Fibroblast of skin of right biceps (primary cell): ENCODE measurements at places on chromosomes 1 and 21.
A peak's percentile ranks its signal among the peaks of the same experiment; 100 is the strongest.

DNA sequence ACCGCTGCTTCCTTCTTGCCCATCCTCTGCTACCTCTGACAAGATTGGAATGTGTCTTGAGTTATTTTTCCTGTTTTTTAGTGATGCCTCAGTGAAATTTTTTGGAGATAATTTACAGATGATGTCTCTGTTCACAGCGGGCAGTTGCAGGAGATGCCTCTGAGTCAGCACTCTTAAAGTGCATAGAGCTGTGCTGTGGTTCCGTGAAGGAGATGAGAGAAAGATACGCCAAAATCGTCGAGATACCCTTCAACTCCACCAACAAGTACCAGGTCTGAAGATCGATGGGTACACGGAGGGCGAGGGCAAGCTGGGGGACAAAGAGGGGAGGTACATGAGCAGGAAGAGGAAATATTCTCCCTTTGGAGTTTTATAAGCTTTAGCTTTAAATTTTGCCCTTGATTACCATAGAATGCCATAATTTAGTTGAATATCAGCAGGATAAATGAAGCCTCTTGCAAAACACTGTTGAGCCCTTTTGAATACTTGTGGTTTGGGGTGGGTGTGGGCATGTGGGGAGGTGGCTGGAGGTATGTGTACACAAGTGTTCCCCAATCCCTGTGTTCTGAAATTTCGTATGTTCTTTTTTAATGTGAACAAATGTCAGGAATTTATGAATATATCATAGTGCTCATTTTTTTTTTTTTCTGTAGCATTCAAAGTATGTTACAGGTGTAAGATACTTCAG is 19.8 kb downstream of the ATP1A1 start:
- no peak for DNase-seq

DNA sequence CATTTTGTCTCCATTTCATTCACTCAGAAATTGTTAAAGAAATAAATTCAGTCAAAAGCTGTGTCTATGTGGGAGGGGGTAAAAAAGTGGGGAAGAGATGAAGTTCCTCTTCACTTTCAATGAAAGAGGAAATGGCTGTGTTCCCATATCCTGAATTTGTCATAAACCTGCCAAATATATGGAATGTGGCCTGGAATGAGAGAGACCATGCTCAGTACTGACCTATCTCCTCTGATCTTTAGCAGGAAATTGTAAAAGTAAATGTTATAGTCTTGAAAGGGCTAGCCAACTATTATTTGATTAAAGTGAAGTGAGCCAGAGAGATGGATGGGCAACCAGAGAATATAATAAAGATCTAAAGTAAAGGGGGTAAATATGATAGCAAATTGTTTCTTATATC is 130.3 kb upstream of the C21orf91 start:
- DNase-seq, result no peak

- DNase-seq, result no peak
These were observed 3.7 kb upstream of the CDC14A start for GRCh38 chr1:100348549-100349144.

DNA sequence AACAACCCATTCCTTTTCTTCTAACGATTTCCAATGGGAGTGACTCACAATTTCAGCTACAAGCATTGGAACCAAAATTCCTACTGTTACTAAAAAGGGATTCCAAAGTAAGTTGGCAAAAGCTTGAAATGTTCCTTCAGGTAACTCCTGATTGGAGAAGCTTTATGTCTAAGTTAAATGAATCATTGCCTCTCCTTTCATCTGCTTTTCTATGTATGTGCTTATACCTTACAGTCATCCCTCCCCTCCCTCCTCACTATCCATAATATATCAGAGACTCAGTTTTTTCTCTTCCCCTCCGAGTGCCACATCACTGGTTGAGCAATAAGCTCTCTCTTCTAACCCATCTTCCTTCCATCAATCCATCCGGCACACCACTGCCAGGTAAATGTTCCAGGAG is 86.8 kb downstream of the TIAM1 start:
- no peak for DNase-seq

DNA sequence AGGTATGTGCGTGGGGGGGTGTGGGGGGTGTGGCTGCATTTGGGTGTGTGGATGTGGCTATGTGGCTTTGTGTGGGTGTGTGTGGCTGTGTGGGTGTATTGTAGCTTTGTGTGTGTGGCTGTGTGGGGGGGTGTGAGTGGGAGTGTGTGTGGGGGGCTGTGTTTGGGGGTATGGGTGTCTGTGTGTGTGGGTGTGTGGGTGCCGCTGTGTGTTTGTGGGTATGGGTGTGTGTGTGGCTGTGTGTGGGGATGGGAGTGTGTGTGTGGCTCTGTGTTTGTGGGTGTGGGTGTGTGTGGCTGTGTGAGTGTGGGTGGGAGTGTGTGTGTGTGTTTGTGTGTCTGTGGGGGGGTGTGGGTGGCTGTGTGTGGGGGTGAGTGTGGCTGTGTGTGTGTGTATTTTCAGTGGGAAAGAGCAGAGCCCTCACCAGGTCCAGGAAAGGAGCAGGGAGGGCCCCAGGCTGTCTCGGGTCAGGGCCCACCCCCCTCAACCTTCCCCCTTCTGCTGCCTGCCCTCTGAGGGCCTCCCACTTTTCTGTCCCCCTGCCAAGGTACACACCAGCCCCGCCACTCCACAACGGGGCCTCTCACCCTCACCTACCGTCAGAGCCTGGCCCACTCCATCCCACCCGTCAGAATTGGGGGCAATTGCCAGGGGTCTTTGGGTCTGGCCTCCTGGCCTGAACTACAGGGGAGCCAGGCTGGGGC is 1.9 kb upstream of the COL8A2 start:
- DNase-seq, result no peak

DNA sequence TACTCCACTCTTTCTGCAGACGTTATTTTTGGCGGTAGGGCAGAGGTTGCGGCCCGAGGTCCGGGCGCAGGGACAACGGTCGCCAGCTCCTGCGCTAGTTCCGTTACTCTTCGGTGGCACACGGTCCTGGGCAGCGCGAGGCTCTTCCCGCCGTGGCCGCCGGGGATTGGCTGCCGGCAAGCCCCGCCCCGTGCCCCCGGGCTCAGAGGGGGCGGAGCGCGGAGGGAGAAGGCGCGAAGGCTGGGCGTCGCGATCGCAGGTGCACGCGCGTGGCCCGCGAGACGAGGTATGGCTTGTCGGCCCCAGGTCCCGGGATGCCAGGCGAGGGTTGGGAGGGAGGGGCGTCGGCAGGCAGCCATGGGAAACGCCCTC is 518 bp upstream of the SHE start:
- DNase-seq, result no peak

GRCh38 chr1:10665226-10665625 is 131.2 kb downstream of the CASZ1 start:
- DNase-seq, result no peak

DNA sequence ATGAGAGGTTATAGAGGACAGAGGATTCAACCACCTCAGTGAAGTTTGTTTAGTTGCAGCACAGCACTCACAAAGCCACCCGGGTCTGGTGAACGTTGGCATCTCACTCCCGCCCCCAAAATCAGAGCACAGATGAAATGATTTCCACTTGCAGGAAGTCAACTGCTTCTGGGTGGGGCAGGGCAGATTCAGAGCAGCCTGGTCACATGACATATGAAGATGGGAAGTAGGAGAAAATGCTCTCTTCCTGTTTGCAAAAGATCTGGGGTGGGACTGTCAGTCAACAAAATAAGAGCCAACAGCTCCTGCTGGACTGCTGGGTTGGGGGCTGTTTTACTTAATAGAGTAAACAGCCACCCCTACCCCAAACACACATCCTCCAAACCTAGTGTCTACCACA is 43.2 kb downstream of the LRRC71 start:
- peak; percentile 6 for DNase-seq

DNA sequence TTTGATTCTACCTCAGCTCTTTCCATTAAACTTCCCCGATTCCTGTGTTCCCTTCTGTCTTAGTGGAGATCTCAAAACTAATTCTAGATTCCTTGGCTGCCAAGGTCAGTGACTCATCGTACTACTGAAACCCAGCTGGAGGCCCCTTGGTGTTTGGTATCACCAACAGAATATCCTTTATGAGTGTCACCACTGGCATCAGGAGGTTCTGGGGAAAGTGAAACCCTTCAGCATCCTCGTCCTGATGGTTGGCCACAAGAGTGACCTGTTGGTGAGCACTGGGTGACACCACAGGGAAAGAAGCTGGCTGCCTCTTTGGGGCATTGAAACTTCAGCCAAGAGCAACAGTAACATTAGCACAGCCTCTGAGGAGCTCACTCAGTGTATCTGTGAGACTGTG is 9.6 kb downstream of the RAB42 start:
- DNase-seq, result peak; percentile 89

- no peak for DNase-seq
These were observed 23.9 kb downstream of the ITSN1 start for GRCh38 chr21:33666153-33666552.

DNA sequence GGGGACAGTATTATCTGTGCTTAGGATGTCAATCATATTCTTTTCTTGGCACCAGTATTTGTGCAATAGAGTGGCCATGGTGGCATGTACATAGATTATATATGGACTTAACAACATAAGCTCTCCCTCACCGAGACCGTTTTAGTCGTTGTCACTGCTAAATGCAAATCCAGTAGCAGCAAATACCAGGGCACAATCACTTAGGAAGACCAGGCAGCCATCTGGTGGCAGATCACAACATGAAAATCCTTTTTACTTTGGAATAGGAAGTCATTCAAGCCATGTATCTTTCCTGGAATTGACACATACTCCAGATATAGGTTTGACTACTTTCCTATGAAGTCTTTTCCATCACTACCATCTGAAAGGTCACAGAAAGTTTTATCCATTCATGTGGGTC is 53.2 kb upstream of the C1orf87 start:
- no peak for DNase-seq

GRCh38 chr1:181482001-181482430 is 1.3 kb upstream of the CACNA1E start:
- DNase-seq, result no peak

DNA sequence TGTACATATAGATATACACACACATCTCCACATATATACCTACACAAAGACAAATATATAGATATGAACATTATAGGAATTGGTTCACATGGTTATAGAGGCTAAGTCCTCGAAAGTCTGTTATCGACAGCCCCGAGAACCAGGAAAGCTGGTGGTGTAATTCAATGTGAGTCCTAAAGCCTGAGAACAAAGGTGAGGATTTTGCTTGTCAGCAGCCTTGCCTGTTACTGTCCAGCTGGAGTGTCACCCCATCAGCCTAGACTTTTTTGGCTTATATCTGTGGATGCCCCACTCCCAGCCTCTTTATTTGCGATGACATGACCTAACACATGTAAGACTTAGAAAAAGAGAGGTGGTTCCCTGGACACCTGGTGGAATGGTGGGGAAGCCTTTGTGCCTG is 97.0 kb downstream of the GIPC2 start:
- DNase-seq, result no peak

DNA sequence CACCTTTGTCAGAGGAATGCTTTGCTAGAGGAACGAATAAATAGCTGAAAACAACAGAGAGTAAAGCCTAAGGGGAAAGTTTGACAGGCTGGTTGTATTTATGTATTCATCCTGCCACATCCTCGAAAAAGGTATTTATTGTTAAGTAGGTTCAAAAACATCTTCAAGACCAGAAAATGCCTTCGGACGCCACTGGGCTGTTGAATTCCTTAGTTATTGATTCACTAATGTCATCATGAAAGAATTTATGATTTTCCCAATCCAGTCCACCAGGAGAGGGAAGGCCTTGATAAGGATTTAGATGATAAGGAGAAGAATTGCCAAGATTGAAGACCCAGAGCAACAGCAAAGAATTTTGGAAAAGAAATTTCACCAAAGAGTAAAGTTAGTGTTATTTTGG is 35.2 kb upstream of the MAB21L3 start:
- DNase-seq, result peak; percentile 56

- peak; percentile 15 for DNase-seq
These were observed 80.4 kb upstream of the EFHD2 start for GRCh38 chr1:15329104-15329820.

DNA sequence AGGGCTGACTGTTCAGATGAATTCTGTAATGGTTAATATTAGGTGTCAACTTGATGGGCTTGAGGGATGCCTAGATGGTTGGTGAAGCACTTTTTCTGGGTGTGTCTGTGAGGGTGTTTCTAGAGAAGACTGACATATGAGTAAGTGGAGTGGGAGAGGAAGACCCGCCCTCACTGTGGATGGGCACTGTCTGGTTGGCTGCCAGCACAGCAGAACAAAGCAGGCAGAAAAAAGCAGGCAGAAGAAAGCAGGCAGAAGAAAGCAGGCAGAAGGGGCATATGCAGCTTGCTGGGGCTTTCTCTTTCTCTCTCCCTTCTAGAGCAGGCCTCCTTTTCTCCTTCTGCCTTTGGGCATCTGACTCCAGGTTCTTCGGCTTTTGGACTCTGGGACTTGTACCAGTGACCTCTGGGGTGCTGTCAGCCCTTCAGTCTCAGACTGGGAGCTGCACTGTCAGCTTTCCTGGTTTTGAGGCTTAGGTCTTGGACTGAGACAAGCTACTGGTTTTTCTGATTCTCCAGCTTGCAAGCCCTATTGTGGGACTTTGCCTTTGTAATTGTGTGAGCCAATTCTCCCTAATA is 42.9 kb upstream of the CD2 start:
- DNase-seq, result no peak

DNA sequence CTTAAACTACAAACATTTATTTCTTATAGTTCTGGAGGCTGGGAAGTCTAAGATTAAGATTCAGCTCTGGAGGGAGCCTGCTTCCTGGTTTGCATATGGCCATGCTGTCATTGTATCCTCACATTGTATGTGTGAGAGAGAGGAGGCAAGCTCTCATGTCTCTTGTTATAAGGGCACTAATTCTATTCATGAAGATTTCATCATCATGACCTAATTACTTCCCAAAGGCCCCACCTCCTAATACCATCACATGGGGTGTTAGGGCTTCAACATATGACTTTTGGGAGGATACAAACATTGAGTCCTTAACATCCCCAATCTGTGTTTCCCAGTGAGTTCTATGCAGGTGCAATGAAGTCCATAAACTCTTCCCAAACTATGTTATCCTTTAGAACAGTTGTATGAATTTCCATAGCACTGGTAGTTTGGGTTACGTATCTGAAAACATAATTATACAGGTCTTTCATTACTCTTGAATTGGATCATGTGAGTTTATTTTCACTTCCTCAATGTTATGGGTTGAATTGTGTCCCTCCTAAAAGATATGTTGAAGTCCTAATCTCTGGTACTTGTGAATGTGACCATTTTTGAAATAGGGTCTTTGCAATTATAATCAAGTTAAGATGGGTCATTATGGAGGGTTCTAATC is 124.2 kb downstream of the RUNX1 start:
- no peak for DNase-seq

DNA sequence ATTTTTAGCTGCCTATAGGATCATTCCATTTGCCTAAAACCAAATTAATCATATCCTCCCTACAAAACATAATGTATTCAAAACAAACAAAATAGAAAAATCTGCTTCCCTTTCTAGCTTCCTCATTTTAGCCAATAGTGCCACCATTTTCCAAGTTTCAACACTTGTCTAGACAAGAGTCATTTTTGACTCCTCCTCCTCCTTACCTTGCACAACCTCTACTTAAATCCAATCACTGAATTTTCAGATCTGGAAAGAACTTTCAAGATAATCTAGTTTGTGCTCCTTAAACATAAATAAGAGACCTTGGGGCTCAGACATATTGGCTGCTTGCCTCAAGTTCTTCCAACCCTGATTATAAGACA is 7.4 kb downstream of the STX6 start:
- DNase-seq, result no peak
